Left forelimb (tissue), 1 donor: ENCODE measurements at places on chromosomes 5 and 9.
A peak's percentile ranks its signal among the peaks of the same experiment; 100 is the strongest.

- DNase-seq, result no peak
Observed at GRCh38 chr9:127202461-127203169, 62.0 kb upstream of the GARNL3 start.

DNA sequence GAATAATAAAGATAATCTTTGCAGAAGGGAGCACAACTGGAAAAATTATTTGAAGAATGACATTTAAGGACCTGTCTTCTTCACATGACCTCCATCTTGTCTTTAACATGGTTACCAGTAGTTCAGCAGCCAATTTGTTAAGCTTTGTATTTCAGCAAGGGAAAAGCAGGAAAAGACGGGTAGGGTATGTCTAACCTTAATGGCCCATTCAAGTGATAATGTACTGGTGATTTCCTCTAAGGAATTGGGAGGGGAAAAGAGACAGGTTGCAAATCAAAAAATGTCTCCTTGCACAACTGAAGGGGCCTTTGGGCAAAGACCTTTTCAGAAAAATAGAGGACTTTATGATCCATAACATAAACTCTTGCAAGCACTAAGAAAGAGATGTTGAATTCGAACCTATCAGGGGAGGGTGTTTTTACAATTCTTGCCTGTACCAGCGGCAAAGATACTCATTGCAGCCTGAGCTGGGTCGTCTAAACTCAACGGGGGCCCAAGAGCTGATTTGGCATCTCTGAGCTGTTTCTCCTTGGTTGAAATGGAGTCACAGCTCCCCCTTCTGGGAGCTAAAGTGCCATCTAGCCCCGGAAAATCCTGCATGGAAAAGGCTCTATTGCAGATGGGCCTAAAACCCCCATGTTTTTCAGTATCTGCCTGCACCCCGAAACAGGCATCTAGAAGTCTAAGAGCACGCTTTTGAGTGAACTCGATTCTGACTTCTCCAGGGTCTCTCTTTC is 3.8 kb downstream of the BRINP1 start:
- DNase-seq, result no peak

DNA sequence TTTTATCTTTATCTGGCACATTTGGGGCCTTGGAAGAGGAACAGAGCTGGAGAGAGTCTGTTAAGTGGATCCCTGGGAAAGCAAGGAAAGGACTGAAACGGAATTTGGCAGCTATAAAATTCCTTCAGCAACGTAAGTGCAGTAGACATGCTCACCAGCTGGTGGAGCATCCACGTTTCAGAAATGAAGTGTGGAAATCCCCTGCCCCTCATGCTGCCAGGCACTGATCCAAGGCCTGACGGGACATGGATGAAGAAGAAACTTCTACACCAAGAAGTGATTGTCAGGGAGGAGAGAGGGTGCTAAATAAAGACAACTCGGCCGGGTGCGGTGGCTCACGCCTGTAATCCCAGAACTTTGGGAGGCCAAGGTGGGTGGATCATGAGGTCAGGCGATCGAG is 209.3 kb downstream of the ROR2 start:
- DNase-seq, result no peak

DNA sequence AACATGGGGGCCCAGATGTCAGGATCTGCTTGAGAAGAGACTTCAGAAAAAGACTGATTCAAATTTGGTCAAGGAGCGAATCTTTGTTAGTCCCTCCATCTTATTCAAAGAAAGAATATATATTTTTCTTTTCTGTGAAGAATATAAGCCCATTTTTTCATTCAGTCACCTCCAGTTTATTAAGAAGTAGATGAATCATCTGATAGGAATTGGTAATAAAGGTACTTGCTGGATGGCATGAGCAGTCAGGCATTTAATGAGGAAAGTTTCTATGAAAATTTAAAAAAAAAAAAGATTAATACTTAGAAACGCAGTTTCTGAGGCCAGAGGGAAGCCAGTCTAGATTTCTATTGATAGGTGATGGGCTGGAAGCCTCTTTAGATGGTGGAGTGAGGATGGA is 373.1 kb upstream of the SMC2 start:
- DNase-seq, result no peak

DNA sequence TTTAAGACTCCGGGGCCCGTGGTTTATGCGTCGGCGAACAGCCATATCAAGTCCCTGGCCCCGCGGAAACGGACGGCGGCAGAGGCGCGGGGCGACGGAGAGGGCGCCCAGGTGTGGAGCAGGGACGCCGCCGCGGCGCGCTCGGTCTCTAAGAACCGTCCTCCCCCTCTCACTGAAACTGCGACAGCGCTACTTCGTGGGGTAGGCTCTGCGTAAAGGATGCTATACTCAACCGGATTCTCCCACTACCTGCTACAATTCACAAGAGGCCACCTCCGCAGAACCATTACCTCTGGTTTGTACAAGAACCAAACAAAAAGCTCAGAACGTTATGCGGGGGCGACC is 404 bp downstream of the MRNIP start:
- no peak for DNase-seq

- no peak for DNase-seq
Observed at GRCh38 chr5:133466556-133467334, 145.6 kb downstream of the FSTL4 start.

DNA sequence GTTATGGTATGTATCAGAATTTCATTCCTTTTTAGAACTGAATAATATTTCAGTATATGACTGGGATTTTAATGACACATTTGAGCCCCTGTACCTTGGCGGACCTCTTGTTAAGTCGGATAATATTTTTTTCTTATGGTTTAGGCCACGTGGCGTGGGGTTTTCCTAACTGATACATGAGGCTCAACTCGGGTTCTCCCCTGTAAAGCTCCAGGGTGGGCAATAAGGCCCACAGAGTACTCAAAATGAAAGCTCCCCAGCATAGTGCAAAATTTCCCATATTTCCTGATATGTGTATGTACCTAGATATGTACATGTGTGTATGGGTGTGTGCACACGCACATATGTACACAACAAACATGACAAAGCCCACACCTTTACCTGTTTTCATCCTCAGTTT is 24.5 kb downstream of the TICAM2 start:
- no peak for DNase-seq

DNA sequence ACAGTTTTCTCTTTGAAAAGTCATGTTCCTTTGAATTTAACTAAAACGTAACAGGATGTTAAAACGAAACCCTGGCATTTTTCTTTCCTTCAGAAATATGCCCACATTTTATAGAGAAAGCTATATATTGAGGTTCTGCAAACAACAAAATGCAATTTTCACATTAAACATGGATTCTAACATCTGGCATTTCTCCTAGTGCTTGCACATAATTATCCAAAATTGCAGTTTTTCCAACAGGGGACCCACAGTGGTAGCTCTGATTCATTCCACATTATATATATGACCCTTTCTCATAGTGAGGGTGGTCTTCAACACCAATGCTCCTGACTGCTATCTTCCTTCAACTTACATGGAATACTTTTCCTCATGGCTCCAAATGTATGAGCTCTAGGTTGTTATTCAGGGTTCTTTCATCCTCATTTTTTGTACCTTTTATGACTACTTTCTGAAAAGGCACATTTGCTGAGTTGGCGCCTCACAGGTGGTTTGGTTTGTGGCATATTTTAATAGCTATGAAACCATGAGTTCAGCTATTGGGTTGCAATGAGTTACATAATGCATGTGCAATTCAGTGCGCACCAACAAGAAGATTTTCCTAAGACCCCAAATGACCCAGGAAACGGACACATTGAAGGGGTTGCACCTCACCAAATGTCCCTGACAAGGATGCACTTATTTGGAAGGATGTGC is 551.7 kb downstream of the RAB3C start:
- DNase-seq, result no peak

DNA sequence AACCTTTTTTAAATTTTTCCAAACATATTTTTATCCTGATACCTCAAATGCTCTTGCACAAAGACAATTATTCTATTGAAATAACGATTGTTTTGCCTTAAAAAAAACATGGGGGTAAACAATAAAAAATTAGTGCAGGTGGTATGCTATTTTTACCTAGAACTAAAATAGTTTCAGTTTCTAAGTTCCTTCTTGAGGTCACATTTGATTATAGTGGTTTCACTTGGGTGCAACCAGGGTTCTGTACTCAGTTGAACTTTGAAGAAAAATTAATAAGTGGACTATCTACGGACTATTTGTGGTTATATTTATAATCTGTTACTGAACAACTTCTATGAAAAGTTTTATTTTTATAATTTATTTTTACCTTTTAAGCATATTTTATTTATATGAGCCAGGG is 387.1 kb upstream of the IZUMO3 start:
- DNase-seq, result no peak

DNA sequence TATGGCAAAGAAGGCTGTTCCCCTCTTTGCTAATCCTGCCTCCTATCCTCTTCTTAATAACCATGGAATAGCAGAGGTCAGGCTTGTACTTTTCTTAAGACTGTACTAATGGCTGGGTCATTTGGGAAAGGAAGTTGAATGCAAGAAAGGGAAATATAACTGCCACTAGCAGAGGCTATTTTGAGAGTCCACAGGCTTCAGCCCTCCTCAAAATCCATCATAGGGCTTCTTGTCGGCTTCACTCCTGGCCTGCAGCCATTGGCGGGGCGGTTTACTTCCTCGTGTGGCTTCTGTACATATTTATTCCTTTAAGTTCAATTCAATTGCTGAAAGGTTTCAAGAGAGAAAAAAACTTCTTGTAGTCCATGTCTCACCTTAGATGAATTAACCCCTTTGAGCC is 2.8 kb upstream of the PARP8 start:
- DNase-seq, result no peak

- DNase-seq, result peak; percentile 81
Observed at GRCh38 chr5:159915904-159916840, at the start of gene ADRA1B. ADRA1B (plus strand) TSS chr5:159916482; CDS start chr5:159916906, 424 bp downstream.

- no peak for DNase-seq
Observed at GRCh38 chr5:32538031-32538547, 47.3 kb upstream of the SUB1 start.

DNA sequence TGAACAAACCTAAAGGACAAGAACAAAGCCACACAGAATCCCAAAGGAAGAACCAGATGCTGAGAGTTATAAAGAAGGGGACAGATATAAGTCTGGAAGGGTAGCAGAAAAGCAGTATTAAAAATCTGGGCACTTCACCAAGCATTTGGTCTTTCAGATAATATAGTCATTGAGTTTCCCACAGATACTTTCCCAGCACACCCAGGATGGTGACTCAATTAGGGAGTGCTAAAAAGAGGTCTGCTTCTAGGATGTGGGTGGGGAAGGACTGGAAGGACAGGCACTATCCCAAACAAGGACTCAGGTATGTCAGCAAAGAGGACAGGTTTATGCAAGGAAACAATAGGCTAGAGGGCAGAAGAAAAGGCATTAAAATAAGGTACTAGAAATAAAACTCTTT is 59.3 kb downstream of the DIAPH1 start:
- no peak for DNase-seq

DNA sequence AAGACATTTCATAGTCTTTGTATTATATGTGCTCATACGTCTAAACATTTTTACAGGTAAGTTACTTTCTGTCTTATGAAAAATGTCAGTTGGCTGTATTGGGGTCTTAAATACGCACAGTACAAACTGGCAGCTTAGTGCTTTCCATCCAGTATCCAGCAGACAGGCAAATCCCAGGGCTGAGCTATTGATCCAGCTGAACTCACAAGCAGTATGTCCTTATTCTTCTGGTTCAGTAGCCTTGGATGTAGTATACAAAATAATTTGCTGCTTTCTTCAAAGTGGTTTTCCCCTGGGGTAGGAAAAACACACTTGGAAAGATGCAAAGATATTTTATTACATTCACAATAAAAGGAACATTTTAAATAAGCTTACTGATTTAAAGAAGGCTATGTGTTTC is 617.2 kb downstream of the NR2F1-AS1 start:
- DNase-seq, result no peak

GRCh38 chr9:127277770-127278169 is 13.2 kb downstream of the GARNL3 start:
- DNase-seq, result no peak
